ENCODE measurements at places on chromosomes 2 and 18. TPM values are rescaled to one million over a fixed set of nuclear protein-coding genes. Genes with fewer than 3 reads are reported as not detected.

CTLA4 gene
- total RNA-seq, result 0.29 TPM

SERPINB11 gene
- total RNA-seq, result not detected

APCDD1 gene
- total RNA-seq, result not detected

PDCD1 gene
- 3.6 TPM for total RNA-seq

PHLPP1 gene
- total RNA-seq, result 7.0 TPM

BABAM2 gene
- total RNA-seq, result 30.7 TPM

CRYBA2 gene
- not detected for total RNA-seq

Measured in GM12878 (cell line).